Upper lobe of left lung (tissue), 6 donors: ENCODE measurements at places on chromosomes 16 and 17. TPM values are rescaled to one million over a fixed set of nuclear protein-coding genes. Genes with fewer than 3 reads are reported as not detected.

- DNase-seq, result no peak
- H3K27me3 ChIP-seq, result no peaks in the 10 kb centered on the region
- H3K4me3 ChIP-seq, result no peak overlapping the region
- no peaks in the 10 kb centered on the region for H3K4me1 ChIP-seq
Measured at GRCh38 chr17:71109697-71110096, 940.4 kb downstream of the KCNJ2 start.

GRCh38 chr16:12235110-12235509 is 258.6 kb downstream of the SNX29 start:
- no peaks in the 10 kb centered on the region for H3K27me3 ChIP-seq
- no peak overlapping the region for H3K4me3 ChIP-seq
- no peak for DNase-seq
- no peaks in the 10 kb centered on the region for H3K4me1 ChIP-seq
- H3K36me3 ChIP-seq, result no peaks in the 10 kb centered on the region

- H3K36me3 ChIP-seq, result no peaks in the 10 kb centered on the region
- peaks cover 9% of the 10 kb centered on the region for H3K27me3 ChIP-seq
- peak within 1 kb of the TSS; percentile 41 for H3K4me3 ChIP-seq
- H3K4me1 ChIP-seq, result peaks cover 46% of the 10 kb centered on the region
Measured at GRCh38 chr17:4903051-4903818, at the start of gene CHRNE. TSS of gene CHRNE (minus strand) at chr17:4903098. CDS start at chr17:4903063, 35 bp downstream.

- no peaks in the 10 kb centered on the region for H3K4me1 ChIP-seq
- H3K36me3 ChIP-seq, result no peaks in the 10 kb centered on the region
- no peak overlapping the region for H3K27ac ChIP-seq
- H3K4me3 ChIP-seq, result no peak overlapping the region
Measured at GRCh38 chr17:9224485-9224884, 203.2 kb downstream of the NTN1 start.

DNA sequence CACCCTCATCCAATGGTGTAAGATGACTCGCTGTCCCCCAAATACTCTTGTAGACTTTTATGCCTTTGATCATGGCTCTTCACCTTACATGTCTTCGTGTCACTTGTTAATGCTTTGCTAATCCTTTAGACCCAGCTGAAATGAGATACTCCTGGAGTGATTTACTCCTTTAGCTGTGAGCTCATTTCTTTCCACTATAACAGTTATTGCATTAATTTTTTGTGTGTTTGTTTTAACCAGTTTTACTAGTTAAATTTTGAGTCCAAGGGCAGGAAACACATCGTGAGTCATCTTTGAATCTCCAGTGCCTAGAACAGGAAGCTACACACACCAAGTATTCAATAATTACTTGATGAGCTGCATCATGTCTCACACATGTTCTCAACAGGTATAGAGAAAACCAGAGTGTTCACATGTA is 6.5 kb upstream of the CTCF start:
- DNase-seq, result no peak
- H3K4me1 ChIP-seq, result peaks cover 36% of the 10 kb centered on the region
- no peak overlapping the region for H3K4me3 ChIP-seq
- H3K27ac ChIP-seq, result no peak overlapping the region
- no peaks in the 10 kb centered on the region for H3K27me3 ChIP-seq

GRCh38 chr16:27636453-27637240 is 86.7 kb downstream of the KATNIP start:
- no peak overlapping the region for H3K4me3 ChIP-seq
- no peak for DNase-seq
- H3K27me3 ChIP-seq, result no peaks in the 10 kb centered on the region

CDR2L gene
- 15.6 TPM for total RNA-seq
